ENCODE measurements at places on chromosomes 6 and 20.

- DNase-seq, result no peak
Measured at GRCh38 chr6:44243345-44243744, 3.6 kb upstream of the HSP90AB1 start.

- no peak for DNase-seq
Measured at GRCh38 chr20:29876911-29877285, 1380.6 kb upstream of the DEFB115 start.

DNA sequence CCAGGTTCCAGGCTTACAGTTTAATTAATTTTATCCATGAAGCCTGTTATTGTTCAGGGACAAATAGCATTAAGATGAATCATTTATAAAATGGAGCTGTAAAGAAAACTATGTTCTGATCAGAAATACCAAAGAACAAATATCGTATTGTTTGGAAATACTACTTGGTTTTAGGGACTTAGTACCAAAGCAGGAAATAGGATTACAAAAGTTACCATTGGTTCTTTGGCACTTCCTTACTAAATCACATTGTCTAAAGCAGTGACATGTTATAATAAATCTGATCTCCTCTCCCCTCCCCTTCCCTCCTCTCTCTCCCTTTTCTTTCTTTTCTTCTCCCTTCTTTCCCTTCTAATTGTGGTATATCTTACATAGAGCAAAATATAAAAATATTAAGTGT lies 29.6 kb downstream of the CRYBG1 start:
- DNase-seq, result no peak

DNA sequence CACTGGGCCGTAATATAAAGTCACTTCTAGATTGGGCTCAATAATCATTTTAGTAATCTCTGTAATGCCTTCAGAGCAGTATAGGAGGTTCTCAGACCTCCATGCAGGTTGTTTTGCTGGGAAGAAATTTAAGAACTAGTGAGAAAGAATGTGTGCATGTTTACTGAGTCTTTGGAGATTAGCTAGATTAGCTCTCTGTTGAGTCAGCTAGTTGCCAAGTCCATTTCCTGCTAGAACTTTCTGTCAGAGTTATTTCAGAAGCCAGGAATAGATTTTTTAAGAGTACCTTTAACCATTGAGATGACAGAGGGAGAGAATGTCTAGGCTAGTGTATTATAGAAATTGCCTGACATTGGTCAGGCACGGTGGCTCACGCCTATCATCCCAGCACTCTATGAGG lies 33.3 kb downstream of the ORC3 start:
- peak; percentile 48 for DNase-seq

GRCh38 chr6:11035616-11036350 lies 8.3 kb downstream of the ELOVL2 start:
- DNase-seq, result no peak

GRCh38 chr6:88804701-88805100 lies 158.7 kb downstream of the RNGTT start:
- peak; percentile 48 for DNase-seq

DNA sequence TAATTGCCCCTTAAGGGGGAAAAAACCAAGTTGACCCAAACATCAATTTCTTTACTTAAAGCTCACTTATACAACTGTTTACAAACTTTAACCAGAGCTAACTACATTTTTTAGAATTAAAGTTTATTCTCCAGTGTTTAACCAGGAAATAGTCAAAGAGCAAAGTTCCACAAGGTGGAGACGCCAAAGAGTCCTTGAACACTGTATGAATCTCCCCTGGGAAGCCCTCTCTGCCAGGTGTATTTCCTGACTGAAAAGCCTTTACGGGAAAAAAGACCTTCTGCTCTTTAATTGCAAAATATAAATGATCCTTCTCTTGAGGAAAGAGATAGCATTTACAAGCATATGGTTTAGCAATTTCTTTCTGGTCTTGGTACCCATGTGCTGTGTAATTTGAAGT lies 36.2 kb downstream of the BTBD9 start:
- DNase-seq, result no peak

DNA sequence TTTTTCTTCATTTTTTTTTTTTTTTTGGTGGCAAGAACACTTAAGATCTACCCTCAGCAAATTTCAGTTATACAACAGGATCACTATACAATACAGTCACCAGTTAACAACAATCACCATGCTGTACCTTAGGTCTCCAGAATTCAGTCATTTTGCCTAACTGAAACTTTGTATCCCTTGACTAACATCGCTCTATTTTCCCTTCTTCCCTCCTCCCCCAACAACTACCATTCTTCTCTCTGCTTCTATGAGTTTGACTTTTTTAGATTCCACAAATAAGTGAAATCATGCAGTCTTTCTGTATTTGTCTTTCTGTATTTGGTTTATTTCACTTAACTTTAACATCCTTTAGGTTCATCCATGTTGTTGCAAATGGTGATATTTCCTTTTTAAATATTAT lies 42.4 kb upstream of the DOK5 start:
- no peak for DNase-seq

- no peak for DNase-seq
Measured at GRCh38 chr6:11845664-11846577, 67.3 kb upstream of the ADTRP start.

DNA sequence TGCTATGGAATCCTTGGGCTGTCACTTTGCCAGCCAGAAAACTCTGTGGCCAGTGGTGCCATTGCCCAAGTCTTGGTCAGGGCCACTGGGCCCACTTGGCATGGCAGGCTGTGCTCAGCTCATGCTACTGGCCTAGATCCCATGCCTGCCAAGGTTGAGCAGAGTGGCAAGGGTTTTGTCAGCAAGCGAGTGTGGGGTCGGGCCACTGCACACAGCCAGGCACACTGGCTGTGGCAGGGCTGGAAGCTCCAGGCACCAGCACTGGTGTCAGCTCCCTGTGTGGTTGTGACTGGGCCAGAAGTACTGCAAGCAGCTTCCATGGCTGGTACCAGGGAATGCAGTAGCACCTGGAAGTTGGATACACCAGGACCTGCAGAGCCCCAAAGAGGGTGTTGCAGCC lies 846.8 kb downstream of the EYS start:
- DNase-seq, result no peak

DNA sequence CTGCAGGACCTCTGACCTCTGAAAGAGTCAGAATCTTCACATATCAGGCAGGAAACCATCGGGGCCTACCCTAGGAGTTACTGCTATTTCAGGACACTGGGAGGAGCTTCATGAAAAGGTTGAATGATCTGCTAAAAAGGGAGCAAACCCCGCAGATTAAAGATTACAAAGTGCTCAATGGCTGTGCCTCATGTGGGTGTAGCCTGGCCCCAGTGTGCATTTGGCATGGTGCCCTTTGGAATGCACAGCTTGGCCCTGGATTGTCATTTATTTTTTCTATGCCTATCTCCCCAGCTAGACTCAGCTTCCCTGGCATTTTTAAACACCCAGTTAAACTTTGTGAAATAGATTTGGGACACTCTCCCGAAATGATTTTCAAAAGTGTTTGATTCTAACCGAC lies 368.5 kb upstream of the SPTLC3 start:
- no peak for DNase-seq

DNA sequence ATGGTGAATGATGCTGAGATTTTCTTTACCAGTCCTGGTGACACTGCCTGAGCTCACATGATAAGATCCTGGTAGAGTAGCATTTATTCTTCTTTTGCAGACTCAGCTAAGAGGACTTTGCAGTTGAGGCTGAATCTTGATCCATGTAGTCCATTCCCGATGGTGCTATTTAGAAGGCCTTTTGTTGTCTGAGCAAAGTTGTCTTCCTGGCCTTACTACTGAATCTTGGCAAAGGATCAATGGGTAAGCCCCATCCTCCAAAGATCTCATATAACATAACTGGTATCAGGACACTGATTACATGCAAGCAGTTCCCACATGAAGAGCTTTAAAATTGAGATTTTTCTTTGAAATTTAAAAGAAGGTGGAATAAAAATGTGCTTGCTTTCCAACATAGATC lies 291.6 kb downstream of the SOX4 start:
- DNase-seq, result no peak

- DNase-seq, result no peak
Measured at GRCh38 chr6:113317442-113317841, 539.7 kb upstream of the MARCKS start.

GRCh38 chr6:149130090-149130489 lies 187.4 kb upstream of the TAB2 start:
- DNase-seq, result no peak

DNA sequence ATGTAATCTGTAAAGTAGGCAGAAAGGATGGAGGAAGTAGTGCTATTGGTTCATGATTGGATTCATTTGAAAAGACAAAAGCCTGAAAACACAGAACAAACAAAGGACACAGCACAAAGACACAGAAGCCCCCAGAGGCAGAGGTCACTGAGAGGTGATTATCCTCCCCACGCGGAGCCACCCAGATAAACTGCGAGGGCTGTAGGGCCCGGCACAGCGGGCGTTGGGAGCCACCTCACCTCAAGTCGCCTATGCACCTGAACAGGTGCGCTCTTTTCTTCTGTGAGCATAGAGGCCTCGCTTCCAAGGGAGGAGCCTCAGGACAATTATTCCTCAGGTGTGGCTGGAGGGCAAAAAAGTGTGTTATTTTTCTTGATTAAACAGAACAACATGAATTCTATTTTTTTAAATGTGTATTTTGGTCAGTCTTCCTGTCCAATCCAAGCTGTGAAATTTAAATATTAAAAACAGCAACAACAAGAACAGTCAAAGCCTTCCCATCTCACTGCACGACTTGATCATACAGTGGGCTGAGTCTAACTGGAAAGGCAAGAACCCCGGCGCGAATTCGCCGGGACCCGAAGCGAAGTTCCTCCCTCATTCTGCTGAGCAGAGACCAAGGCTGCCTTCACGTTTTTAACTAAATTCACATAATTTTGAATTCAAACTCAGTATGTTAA lies 205.3 kb downstream of the THBS2 start:
- DNase-seq, result no peak

DNA sequence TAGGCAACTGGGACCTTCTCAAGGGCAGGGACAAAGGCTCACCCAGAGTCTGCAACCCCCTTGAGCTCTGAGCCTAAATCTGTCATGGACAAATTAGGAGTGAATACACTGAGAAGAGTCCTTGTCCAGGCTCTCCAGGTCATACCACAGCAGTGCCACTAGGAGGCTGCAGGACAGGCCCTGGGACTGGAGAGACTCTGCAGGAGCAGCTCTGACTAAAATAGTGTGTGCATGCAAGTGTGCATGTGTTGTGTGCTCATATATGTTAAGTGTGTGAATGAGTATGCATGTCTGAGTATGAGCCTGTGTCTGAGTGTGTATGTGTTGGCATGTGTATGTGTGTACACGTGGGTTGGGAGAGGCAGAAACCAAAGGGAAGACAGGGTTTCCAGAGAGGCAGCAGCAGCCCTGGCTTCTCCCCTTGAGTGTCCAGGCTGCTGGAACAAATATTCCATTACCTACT lies 27.1 kb downstream of the MRPL14 start:
- DNase-seq, result peak; percentile 53

- DNase-seq, result no peak
Measured at GRCh38 chr6:131568726-131569125, 4.3 kb upstream of the ARG1 start.

GRCh38 chr20:24977797-24978196 lies 14.8 kb downstream of the APMAP start:
- DNase-seq, result no peak

DNA sequence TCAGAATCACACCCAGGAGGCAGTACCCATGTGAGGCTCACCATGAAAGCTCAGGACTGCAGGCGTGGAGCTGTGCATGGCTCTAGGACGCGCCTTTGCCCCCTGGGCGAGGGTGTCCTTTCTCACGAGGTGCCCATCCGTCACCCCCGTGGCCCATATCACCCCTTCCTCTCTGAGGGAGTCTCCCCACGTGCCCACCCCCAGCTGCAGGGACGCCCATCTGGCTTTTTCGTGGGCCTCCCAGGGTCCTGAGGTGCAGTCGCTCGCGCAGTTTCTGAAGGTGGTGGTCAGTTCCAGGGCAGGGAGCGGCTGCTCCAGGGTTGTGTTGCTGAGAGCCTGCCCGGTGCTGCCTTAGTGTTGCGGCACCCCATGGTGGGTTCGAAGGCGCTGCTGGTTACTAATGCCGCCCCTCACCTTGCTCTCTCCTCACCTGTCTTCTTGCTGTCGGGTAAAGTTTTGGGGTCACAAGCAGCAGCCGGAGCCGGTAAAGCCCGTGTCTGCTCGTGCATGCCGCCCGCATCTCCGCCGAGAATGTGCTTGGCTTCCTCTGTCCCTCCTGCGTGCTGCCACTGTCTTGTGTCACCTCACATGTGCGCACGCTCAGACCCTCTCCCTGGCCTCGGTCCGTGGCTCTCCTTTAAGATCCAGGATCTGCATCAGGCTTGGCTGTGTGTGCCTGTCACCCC lies 9.4 kb upstream of the COL20A1 start:
- no peak for DNase-seq

DNA sequence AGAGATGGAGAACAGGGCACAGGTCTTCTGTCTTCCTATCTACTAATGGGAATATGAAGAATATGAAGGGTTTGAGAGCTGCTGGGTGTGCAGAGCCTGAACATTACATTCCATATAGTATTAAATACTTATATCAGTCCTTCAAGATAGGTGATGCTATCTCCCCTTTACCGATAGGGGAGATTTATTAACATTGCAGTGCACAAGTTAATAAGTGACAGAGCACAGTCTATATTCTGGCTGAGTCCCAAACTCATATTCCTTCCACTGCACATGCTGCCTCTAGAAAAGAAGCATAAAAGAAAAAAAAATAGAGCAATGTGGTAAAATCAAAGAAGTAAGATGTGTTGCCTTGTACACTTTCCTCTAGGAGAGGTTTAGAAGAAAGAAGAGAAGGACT lies 18.5 kb upstream of the KIAA0408 start:
- no peak for DNase-seq

DNA sequence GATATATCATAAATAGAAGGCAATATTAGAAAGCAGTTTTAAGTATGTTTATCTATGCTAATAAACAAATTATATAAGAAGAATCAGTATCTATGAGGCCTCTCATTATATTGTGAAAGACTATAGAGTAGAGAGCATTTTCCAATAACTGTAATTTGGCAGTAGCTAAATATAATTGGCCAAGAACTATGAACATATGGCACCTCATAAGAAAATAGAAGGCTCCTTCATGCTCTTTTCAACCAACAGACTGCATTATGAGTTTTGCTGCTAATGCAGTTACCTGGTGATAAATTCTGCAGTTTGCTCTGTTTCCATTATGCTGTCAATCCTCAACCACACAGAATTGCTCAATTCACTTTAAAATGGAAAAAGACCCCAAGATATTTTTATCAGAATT lies 221.1 kb downstream of the KHDC1L start:
- no peak for DNase-seq
